ENCODE measurements at places on chromosomes 7 and 10. TPM values are rescaled to one million over a fixed set of nuclear protein-coding genes. Genes with fewer than 3 reads are reported as not detected.
A peak's percentile ranks its signal among the peaks of the same experiment; 100 is the strongest.

FAM25A gene
- not detected for total RNA-seq

GRID2IP gene
- 0.45 TPM for total RNA-seq

PLXNA4 gene
- total RNA-seq = 10.9 TPM

GRCh38 chr7:92737706-92738105 is 98.7 kb downstream of the CDK6 start:
- H3K4me3 ChIP-seq = no peak overlapping the region
- no peaks in the 10 kb centered on the region for H3K4me1 ChIP-seq
- H3K27ac ChIP-seq = no peak overlapping the region
- no peaks in the 10 kb centered on the region for H3K36me3 ChIP-seq
- no peaks in the 10 kb centered on the region for H3K27me3 ChIP-seq
- DNase-seq = no peak

- H3K27me3 ChIP-seq = no peaks in the 10 kb centered on the region
- no peaks in the 10 kb centered on the region for H3K36me3 ChIP-seq
- DNase-seq = peak; percentile 36
- H3K4me1 ChIP-seq = peaks cover 11% of the 10 kb centered on the region
- no peak overlapping the region for H3K4me3 ChIP-seq
Observed at GRCh38 chr7:144842377-144842851, 6.6 kb upstream of the TPK1 start.

GRCh38 chr7:151385626-151386300 is 24.1 kb downstream of the WDR86 start:
- H3K27me3 ChIP-seq = peaks cover 11% of the 10 kb centered on the region
- DNase-seq = no peak
- H3K4me3 ChIP-seq = no peak overlapping the region

DNA sequence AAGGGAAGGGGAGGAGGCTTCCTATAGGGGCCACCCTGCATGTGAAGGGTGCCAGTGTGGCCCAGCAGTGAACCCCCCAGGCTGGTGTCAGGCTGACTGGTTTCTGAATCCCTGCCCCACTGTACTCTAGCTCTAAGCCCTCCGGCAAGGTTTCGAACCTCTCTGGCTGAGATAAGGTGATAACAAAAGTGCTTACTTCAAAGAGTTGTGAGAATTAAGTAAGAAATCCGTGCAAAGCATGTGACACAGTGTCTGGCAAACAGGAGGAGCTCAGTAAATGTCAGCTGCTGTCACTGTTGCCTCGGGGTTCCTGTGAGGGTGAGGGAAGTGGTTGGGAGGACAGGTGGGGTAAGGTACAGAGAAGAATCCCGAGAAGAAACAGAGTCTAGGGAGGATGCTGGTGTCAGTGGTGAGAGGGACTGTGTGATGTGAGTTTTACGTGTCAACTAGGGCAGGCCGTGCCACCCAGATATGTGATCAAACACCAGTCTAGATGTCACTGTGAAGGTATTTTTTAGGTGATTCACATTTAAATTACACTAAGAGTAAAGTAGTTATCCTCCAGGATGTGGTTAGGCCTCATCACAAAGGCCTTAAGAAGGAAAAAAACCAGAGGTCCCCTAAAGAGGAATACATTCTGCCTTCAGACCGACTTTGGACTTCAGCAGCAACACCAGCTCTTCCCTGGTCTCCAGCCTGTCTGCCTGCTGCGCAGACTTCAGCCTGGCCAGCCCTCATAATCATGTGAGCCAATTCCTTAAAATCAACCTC is 64.4 kb downstream of the BPGM start:
- DNase-seq = no peak
- H3K27me3 ChIP-seq = no peaks in the 10 kb centered on the region
- H3K36me3 ChIP-seq = no peaks in the 10 kb centered on the region
- no peak overlapping the region for H3K27ac ChIP-seq

- no peak overlapping the region for H3K4me3 ChIP-seq
- no peak for DNase-seq
- H3K4me1 ChIP-seq = no peaks in the 10 kb centered on the region
- no peaks in the 10 kb centered on the region for H3K36me3 ChIP-seq
Observed at GRCh38 chr7:115047958-115048720, 126.2 kb downstream of the MDFIC start.

- H3K36me3 ChIP-seq = no peaks in the 10 kb centered on the region
- no peaks in the 10 kb centered on the region for H3K4me1 ChIP-seq
- no peak for DNase-seq
- H3K4me3 ChIP-seq = no peak overlapping the region
- no peak overlapping the region for H3K27ac ChIP-seq
Observed at GRCh38 chr10:106780632-106781031, 383.9 kb downstream of the SORCS1 start.

GRCh38 chr10:26571655-26572054 is 125.8 kb upstream of the PDSS1 start:
- no peak for DNase-seq
- no peak overlapping the region for H3K27ac ChIP-seq
- no peaks in the 10 kb centered on the region for H3K27me3 ChIP-seq
- no peaks in the 10 kb centered on the region for H3K4me1 ChIP-seq
- peaks cover 38% of the 10 kb centered on the region for H3K36me3 ChIP-seq

GRCh38 chr7:75756991-75757676 is 14.9 kb downstream of the CCL26 start:
- no peaks in the 10 kb centered on the region for H3K27me3 ChIP-seq
- peaks cover 3% of the 10 kb centered on the region for H3K4me1 ChIP-seq
- H3K36me3 ChIP-seq = no peaks in the 10 kb centered on the region
- no peak overlapping the region for H3K27ac ChIP-seq

DNA sequence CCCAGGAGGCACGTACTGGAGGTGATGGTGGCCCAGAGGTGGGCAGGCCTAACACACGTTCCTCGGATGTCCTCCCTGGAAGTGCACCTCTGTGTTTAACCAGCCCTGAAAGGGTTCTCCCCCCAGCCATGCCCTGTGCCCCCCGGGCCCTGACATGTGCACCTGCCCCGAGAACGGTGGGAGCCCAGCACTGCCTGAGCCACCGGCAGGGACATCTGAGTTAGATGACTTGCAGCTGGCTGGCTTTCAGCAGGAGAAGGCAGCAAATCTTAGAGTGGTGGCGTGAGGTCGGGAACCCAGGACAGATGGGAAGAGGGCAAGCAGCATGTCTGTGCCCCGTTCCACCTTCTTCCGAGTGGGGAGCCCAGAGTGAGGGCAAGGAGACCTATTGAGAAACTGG is 291.8 kb downstream of the TCERG1L start:
- H3K4me3 ChIP-seq = no peak overlapping the region
- H3K27ac ChIP-seq = no peak overlapping the region
- no peaks in the 10 kb centered on the region for H3K27me3 ChIP-seq
- no peaks in the 10 kb centered on the region for H3K36me3 ChIP-seq

GRCh38 chr7:81159402-81159801 is 240.6 kb upstream of the SEMA3C start:
- no peaks in the 10 kb centered on the region for H3K27me3 ChIP-seq
- DNase-seq = no peak
- H3K4me1 ChIP-seq = no peaks in the 10 kb centered on the region
- H3K36me3 ChIP-seq = no peaks in the 10 kb centered on the region
- no peak overlapping the region for H3K4me3 ChIP-seq

DNA sequence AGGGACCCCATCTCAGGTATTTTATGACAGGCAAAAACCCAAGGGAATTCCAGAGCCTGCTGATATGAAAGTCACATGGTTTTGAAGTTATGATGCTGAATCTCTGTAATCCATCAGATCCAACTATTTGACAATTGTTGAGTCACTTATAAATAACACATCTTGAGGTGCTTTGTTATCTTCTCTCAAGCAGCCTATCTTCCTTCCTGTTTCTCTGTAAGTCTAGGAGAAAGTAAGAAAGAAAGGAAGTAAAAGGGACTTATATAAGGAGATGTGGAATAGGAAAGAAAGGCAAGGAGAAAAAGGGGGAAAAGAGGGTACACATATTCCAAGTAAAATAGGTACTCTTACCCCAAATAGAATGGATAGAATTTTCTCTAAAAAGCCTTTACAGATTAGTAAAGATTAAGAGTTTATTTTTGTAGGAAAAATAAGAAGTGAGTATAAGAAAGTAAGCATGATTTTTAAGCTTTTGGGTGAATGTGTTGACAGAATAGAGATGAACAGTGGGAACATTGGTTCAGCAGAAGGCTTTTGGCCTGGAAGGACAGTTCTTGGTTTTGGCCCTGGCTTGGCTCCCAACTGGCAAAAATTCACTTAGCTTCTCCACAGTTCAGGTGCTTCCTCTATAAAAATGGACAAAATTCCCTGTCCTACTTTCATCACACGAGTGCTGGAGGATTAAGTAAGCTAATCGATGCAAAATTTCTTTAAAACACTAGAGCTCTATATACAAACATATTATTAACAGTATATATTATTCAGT is 39.6 kb upstream of the ANK3 start:
- no peak for DNase-seq
- no peaks in the 10 kb centered on the region for H3K4me1 ChIP-seq
- no peaks in the 10 kb centered on the region for H3K27me3 ChIP-seq
- H3K27ac ChIP-seq = no peak overlapping the region
- no peak overlapping the region for H3K4me3 ChIP-seq
- H3K36me3 ChIP-seq = no peaks in the 10 kb centered on the region

GRCh38 chr7:2201128-2201527 is 31.6 kb downstream of the MAD1L1 start:
- peaks cover 10% of the 10 kb centered on the region for H3K36me3 ChIP-seq
- H3K27ac ChIP-seq = no peak overlapping the region
- no peak for DNase-seq
- no peak overlapping the region for H3K4me3 ChIP-seq

DNA sequence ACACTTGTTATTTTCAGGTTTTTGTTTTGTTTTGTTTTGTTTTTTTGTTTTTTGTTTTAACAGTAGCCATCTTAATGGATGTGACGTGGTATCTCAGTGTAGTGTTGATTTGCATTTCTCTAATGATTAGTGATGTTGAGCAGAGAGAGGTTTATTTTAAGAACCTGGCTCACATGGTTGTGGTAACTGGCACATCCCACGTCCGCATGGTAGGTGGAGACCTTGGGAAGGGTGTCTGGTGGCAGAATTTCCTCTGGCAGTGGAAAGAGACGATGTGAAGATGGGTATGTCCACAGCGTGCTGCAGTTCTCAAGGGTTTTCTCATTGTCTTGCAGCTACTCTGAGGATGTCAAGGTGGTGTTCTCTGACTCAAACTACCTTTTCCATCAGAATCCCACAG is 252.2 kb downstream of the GALNT17 start:
- no peak overlapping the region for H3K4me3 ChIP-seq
- no peaks in the 10 kb centered on the region for H3K36me3 ChIP-seq
- no peaks in the 10 kb centered on the region for H3K27me3 ChIP-seq
- no peak overlapping the region for H3K27ac ChIP-seq
- no peak for DNase-seq
- H3K4me1 ChIP-seq = no peaks in the 10 kb centered on the region

DNA sequence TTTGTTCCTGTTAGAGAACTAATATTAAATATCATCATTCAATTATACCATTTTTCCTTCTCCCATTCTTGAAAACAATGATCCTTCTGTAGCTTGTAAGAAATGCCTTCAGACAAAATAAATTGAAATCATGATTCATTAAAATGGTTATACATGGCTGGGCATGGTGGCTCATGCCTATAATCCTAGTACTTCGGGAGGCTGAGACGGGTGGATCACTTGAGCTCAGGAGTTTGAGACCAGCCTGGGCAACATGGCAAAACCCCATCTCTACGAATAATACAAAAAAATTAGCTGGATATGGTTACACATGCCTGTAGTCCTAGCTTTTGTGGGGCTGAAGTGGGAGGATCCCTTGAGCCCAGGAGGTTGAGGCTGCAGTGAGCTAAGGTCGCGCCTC is 13.0 kb downstream of the CD36 start:
- no peak overlapping the region for H3K4me3 ChIP-seq
- H3K27ac ChIP-seq = no peak overlapping the region
- no peak for DNase-seq
- H3K36me3 ChIP-seq = no peaks in the 10 kb centered on the region
- H3K4me1 ChIP-seq = no peaks in the 10 kb centered on the region

- no peaks in the 10 kb centered on the region for H3K4me1 ChIP-seq
- no peak overlapping the region for H3K4me3 ChIP-seq
- DNase-seq = no peak
- H3K27ac ChIP-seq = no peak overlapping the region
- H3K36me3 ChIP-seq = no peaks in the 10 kb centered on the region
Observed at GRCh38 chr7:41956705-41957104, 253.8 kb upstream of the INHBA start.

DNA sequence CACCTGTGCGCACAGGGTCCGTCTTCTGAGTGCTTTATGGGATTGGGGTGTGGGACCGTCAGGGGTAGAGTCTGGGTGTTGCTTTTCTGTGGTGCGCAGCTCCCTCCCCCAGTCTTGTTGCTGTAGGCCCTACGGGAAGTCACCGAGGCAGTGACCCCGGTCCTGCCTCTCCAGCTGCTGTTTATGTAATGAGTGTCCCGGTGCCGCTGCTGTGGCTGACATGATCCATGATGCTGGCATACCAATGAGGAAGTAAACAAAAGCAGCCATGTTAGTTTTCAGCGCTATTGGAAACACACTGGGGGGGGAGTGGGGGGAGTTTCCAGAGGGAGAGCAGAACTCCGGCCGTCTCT is 1.1 kb downstream of the TRIM8 start:
- H3K36me3 ChIP-seq = no peaks in the 10 kb centered on the region
- H3K4me1 ChIP-seq = peaks cover 59% of the 10 kb centered on the region
- peak overlapping the region; percentile 88 for H3K27ac ChIP-seq
- peak; percentile 45 for DNase-seq

GRCh38 chr10:56624082-56624481 is 263.0 kb upstream of the ZWINT start:
- H3K27ac ChIP-seq = no peak overlapping the region
- DNase-seq = no peak
- no peaks in the 10 kb centered on the region for H3K27me3 ChIP-seq
- no peaks in the 10 kb centered on the region for H3K4me1 ChIP-seq
- H3K36me3 ChIP-seq = no peaks in the 10 kb centered on the region

All from natural killer cell (primary cell).